Fibroblast of skin of back (primary cell): ENCODE measurements at places on chromosomes 12 and 14.

DNA sequence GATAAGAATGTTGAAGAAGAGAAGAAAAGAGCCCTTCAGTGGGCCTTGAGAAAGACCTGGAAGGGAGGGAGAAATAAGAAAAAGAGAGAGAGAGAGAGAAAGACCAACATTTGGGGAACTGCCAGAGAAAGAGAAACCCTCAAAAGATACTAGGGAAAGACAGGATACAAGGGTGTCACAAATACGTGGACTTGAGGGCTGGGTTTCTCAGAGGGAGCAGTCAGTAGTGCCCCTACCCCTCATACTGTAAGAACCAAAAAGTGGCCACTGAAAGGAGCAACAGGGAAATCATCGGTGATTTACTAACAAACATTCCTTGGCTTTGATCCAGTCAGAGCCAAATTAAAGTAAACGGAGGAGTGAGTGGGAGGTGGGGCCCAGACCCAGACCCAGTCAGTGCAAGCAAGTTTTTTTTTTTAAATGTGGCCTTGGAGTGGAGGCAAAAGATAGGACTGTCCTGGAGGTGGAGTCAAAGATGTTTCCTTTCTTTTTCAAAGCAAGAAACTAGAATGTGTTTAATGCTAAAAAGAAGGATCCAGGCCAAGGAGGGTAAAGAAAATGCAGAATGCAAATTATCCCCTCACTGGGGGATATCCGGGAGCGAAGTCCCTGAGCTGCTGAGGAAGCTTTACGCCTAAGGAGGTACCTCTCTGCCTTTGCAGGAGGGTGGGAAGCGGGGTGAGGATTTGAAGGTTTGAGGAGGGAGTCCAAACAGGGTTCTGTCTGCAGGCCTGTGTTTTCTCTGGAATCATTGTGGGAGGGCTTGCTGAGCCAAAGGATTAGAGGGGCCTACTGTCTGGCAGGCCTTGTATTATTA, 143.5 kb upstream of the AMIGO2 start:
- DNase-seq: no peak

- DNase-seq: no peak
Observed at GRCh38 chr14:75254901-75255584, 23.6 kb upstream of the FOS start.

- no peak for DNase-seq
Observed at GRCh38 chr12:93292731-93293566, 84.8 kb upstream of the NUDT4 start.

DNA sequence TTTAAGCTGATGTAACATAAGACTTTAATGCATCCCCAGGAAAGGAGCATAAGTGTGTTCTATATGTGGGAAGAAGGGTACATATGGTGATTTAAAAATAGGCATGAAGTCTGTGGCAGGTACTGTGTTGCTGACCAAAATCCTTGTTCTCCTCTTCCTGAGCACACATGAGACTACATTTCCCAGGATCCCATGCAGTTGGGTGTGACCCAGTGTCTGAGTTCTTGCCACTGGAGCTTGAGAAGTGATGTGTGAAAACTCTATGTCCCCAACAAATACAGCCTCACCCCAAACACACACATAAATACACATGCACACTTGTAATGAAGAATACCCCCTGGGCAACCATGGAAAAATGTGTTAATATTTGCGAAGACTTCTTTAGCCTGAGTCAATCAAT, 8.5 kb upstream of the SMIM10L1 start:
- DNase-seq: no peak

DNA sequence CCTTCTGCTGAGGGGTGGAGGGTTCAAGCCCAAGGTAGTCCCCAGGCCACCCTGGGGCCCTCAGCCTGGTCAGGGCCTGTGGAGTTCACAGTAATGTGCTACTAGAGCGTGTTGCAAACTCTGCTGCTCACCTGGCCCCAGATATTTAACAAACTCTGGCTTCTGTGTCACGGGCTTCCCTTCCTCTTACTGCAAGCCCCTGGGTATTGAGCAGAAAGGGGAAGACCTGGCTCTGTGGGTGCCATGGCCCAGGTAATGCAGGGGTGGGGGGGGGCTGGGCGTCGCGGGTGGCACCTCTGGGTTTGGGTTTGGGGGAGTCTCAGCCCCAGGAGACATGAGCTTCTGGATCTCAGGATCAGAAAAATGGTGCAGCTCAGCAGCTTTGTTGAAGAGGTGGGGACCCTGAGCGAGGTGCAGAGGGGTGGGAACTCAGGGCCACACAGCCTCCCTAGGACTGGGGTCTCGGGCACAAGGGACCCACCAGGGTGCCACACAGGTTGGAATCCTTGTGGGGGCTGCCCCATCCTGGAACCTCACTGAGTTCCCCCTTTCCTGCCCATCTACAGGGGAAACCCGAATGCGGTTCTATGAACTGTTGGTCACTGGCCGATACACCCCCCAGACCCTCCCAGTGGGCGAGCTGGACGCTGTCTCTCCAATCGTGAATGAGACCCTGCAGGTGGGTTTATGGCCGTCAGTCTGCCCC, 4.0 kb downstream of the SETD1B start:
- DNase-seq: no peak

GRCh38 chr14:54788701-54789100, 113.9 kb downstream of the GCH1 start:
- DNase-seq: no peak

- DNase-seq: no peak
Observed at GRCh38 chr12:8644345-8645248, 18.0 kb downstream of the MFAP5 start.

DNA sequence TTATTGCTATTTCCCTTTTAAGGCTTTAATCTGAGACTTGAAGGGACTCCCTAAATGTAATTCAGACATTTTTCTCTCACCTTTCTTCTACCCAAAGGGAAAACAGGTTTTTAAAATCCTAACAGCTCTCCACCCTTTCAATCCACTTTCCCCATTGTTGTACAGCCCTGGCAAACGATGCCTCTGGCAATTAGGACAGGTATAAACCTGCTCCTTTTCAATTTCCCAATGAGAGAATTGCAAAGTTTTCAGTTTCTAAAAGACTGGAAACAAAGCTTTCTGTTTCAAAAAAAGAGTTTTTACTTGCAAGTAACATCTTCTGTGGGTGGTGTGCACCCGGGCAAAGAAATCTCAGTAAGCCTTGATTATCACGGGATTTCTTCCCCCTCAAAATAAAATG, 131.2 kb downstream of the HMGA2 start:
- DNase-seq: no peak

DNA sequence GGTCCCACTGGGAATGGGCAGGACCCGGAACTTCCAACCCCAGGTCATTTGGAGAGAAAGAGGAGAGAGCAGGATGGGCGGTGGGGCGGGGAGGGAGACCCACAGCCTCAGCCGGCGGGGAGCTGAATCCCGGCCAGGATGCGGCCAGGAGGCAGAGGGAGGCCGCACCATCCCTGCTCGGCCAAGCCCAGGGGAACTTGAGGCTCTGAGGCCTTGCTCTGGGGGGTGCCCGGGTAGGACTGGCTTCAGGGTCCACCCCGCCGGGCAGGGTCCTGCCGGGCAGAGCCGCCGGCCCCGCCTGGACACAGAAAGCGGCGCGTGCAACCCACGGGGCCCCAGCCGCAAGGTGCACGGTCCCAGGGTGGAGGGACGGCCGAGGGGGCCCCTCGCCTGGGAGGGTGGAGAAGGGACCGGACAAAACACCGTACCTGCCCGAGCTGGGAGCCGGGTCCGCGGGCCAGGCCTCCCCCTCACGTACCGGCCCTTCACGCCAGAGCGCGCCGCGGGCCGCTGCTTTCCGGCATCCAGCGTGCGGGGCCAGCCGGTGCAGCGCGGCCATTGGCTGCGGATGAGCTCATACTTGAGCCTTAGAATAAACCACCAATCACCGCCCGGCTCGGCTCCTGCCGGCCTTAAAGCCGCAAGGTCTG, at the start of gene RPS6KL1:
Gene RPS6KL1, minus strand, starts transcription at position 509 of the 650 bp plus-strand sequence. CDS start 1,719 bp downstream, outside the sequence.
- DNase-seq: peak; percentile 77

DNA sequence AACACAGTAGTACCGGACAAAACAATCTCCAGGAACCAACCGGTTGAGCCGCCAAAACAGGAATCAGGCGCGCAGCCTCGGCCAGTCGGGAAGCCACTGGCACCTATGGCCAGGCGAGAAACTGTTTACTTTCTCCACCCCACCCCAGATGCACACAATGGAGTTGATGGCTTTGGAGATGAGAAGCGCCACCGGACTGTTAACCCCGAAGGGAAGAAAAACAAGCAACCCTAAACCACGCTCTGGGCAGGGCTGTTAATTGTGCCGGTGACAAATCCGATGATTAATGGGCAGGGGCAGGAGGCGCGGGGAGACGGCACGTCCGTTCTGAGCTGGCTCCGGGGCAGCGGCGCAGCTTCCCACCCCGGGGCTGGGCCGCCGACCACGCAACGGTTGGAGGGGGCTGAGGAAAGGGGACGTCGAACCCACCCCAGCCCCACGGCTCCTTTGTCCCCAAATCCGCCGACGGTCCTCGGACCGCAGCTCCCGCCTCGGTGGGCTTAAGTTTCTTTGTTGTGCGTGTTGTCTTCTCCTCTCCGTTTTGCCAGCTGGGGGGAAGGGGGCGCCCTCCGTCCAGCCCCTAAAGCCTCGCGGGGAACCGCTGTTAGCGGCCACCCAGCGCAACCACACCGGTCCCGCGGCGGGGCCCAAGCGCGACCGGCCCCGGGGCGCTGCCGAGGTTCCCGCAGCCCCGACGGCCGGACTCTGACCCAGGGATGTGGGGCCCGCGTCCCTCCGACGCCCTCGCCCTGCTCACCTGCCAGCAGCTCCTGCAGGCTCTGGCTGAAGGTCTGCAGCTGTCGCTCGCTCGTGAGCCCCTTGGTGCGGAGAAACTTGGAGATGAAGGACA, 790 bp downstream of the BTG1 start:
- DNase-seq: peak; percentile 77

- DNase-seq: no peak
Observed at GRCh38 chr12:115558281-115558680, 719.2 kb downstream of the MED13L start.

- DNase-seq: peak; percentile 60
Observed at GRCh38 chr14:94540031-94540794, 21.0 kb upstream of the SERPINA4 start.

DNA sequence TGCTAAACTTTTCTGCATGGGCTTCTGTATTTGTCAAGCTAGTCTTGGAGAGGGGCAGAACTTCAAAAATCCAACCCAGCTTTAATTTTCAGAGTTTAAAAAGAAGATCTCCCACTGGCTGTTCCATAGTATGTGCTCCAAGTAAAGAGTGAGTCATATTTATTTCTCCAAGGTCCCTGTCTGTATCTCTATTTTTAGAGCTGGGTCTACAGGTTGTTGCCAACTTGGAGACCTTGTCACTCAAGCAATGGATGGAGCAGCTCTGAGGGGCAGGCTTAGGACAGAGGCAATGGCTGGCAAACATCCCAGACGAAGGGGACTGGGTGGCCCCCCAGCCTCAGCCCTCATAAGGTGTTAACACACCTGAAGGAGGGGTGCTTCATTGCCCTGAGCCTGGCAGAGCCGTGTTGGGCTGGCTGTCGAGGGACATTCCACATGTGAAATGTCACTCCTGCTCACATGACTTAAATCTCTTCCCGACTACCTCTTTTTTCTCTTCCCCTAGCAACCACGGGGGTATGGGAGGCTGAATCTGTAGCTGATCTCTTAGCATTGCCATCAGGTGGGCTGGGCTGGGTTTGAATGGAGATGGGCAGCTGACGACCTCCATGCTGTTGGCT, 103.1 kb downstream of the SMOC1 start:
- no peak for DNase-seq

DNA sequence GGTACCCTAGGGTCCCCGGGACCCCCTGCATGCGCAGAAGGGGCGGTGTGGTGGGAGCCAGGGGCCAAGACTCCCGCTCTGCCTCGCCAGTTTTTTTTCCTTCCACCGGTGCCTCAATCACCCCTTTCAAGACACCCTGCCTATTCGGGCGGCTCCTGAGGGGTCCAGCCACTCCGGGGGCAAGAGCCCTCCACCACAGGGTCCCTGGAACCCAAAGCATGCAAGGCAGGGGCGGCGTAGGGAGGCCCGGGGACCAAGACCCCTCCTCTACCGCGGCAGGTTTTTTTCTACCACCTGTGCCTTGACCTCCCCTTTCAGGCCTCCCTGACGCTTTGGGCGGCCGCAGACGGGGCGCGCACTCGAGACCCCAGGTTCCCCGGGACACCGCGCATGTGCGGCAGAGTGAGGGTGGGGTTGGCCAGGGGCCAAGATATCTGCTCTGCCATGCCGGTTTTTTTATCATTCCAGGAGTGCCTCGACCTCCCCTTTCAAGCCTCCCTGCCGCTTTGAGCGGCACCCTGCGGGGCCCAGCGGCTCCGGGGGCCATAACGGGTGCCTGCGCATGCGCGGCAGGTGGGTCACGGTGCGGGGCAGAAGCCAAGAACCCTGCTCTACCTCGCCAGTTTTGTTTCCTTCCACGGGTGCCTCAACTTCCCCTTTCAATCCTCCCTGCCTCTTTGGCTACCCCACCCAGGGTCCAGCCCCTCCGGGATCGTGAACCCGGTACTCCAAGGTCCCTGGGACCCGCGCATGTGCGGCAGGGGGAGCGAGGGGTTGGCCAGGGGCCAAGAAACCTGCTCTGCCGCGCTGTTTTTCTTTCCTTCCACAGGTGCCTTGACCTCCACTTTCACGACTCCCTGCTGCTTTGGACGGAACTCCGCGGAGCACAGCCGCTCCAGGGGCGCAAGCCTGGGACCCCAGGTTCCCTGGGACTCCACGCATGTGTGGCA, 328.1 kb downstream of the ALG10 start:
- DNase-seq: no peak

DNA sequence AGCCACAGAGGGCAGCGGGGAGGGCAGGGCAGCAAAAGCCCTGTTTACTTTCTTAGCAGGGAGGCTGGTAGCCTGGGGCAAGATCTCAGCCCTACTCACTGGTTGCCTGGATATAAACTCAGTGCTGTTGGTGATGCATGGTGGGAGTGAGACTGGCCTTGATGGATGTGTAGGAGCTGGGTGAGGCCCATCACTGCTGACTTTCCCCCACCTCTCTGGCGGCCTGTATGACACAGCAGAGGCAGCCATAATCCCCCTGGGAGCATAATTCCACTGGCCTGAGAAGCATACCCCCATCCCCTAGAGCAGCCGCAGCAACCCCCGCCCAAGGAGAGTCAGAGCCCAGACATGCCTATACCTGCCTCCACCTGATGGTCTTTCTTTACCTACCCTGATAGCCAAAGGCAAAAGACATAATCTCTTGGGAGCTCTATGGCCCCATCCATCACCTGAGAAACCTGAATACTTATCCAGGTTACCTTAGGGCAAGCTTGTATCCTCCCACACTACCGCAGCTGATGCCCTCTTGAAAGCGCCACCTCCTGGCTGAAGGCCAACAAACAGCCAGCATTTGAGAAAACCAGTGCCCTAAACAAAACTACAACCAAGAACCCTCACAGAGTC, 59.3 kb downstream of the DNAI7 start:
- DNase-seq: peak; percentile 20

DNA sequence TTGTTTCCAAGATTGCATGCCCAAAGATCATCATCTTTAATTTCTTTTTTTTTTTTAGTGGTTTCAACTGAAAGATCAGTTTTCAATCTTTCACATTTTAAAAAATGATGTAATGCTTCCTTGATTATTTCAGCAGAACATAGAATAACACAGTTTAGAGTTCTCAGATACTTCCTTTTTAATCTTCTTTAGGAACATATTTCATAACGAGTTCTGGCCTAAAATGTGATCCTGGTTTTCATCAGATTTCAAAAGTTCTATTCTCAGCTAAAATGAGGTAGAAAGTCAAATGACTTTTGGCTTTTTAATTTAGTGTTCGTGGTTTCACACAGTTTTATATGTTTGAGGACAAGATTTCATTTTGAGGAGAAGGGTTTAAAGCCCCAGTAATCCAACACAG, 40.0 kb upstream of the NR1H4 start:
- no peak for DNase-seq
